ENCODE measurements at places on chromosomes 3 and 15.

GRCh38 chr15:65062061-65062460 lies 5.7 kb downstream of the RASL12 start:
- no peak for DNase-seq

- no peak for DNase-seq
Measured at GRCh38 chr15:74540161-74540760, 759 bp upstream of the ARID3B start.

- DNase-seq = no peak
Measured at GRCh38 chr3:148379763-148380382, 317.8 kb upstream of the AGTR1 start.

- no peak for DNase-seq
Measured at GRCh38 chr15:94168250-94168649, 63.1 kb upstream of the MCTP2 start.

DNA sequence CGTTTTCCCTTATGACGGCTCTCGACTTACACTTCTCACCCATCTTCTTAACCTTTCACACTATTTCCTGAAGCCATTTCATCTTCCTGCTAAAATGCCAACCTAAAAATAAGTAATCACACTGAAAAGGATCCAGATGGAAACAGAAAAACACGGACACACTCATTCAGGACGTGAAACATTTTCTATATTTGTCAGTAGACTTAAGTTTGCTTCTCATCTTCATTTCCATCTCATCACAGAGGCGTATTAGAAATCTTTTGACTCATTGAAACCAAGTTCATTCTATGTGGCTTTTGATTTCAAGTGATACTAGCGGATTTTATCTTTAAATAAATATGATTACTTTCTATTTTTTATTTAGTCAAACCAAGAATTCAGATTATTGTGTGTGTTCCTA lies 27.4 kb upstream of the DLG1 start:
- DNase-seq = no peak

GRCh38 chr15:74196175-74196574 lies 6.4 kb downstream of the STRA6 start:
- no peak for DNase-seq

DNA sequence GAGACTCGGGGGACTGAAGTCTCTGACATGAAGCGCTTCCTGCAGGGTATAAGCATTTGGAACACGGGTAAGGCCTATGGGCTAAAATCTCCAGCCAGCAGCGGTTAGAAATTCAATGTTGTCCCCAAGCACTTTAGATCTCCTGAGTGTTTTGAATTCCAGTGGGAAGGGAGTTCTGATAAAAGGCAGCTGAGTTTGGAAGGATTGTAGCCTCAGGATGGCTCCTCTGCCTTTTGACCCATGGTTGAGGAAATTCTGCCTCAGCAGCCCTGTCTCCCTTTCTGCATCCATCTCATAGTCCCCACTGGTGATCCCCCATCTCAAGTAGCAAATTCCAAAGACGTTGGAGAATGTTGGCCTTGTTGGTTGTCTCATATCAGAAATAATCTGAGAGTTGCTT lies 24.2 kb upstream of the HACD2 start:
- DNase-seq = no peak

GRCh38 chr3:196712514-196713413 lies 587 bp downstream of the PIGX start:
- no peak for DNase-seq

DNA sequence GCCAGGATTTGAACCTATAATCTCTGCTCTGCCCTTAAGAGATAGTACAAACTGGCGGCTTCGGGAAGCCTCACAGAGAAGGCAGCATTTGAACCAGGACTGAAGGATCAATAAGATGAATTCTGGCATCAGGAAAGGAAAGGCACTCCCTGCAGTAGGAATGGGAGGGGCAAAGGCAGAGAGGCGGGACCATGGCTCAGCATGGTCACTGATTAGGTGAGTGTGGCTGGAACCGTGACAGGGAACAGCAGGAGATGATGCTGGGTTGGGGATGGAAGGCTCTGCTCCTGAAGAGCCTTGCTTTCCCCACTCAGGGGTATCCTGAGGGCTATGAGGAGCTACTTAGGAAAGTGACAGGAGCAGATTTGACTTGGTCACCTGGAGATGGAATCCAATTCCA lies 158.5 kb downstream of the FEZF2 start:
- no peak for DNase-seq

GRCh38 chr3:188296761-188297612 lies 143.0 kb downstream of the LPP start:
- DNase-seq = no peak

- DNase-seq = no peak
Measured at GRCh38 chr15:99545605-99546004, 20.2 kb upstream of the MEF2A start.

DNA sequence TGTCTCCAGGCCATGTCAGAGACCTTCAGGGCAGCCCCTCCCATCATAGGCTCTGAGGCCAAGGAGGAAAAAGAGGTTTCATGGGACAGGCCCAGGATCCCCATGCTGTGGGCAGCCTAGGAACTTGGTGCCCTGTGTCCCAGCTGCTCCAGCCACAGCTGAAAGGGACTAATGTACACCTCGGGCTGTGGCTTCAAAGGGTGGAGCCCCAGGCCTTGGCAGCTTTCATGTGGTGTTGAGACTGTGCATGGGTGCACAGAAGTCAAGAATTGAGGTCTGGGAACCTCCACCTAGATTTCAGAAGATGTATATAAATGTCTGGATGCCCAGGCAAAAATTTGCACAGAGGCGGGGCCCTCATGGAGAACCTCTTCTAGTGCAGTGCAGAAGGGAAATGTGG lies 6.6 kb upstream of the SSR3 start:
- no peak for DNase-seq

- DNase-seq = no peak
Measured at GRCh38 chr3:143643905-143644304, 204.4 kb downstream of the SLC9A9 start.

DNA sequence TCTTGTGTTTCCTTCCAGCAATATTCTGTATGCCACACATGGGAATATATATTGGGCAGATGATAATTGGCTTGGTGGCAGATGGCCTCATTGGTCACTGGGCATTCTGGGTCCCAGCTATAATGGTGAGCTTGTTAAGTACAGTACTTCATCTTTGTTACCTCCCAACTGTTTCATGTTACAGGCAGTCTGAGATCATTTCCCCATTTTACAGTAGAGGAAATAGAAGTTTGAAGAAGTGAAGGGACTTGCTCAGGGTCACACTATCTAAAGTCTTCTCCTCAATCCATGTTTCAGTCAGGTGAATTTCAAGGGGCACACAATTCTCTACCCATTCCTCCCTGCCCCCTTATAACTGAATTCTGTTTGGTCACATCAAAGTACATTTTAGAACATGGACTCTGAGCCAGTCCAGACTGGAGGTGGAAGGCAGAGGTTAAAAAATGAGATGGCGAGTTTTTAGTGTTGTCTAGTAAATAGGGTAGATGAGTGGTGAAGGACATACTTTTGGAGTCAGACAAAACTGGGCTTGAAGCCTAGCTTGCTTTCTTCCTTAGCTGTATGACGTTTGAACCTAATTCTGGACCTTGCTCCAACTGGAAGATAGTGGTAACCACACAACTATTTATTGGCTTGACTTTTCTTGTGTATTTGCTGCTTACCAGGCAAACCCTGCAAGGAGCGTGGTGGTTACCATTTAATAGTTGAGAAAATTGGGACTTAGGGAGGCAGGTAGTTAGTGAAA lies 2.5 kb downstream of the EEFSEC start:
- DNase-seq = no peak

- no peak for DNase-seq
Measured at GRCh38 chr3:191235331-191236314, 36.6 kb downstream of the OSTN start.

DNA sequence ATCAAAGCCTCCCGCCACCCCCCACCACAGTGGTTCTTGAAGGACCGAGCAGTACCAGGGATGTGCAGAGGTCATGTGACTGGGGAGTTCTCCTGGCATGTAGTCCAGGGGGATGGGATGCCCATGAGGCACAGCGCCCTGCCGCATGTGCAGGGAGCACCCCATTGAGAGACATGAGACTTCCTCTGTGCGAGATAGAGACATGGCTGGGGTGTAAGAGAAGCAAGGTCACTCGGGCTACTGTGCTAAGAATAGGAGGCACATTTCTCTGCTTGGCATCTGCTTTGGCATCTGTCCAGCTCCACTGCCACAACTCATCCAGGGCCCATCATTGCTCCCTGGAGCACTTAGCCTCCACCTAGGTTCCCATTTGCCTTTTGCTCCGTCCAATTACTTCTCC lies 2.4 kb upstream of the CYP1A1 start:
- DNase-seq = no peak

DNA sequence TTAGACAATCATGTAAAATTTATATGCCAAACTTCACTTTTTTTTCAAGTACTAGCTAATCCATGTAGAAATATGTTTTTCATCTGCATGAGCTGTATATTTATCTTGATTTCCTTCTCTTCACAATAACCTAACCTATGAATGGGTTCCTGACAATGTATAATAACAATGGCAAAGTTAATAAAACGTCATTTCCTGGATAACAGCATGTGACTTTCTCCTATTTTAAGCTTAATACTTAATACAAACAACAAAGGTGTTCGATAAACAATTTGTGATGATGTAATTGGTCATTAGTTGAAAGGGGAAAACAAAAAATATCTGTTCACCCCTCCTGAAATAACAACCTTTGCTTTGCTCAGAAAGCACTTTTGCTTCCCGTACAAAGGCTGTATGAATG lies 20.4 kb downstream of the CD200 start:
- DNase-seq = no peak

DNA sequence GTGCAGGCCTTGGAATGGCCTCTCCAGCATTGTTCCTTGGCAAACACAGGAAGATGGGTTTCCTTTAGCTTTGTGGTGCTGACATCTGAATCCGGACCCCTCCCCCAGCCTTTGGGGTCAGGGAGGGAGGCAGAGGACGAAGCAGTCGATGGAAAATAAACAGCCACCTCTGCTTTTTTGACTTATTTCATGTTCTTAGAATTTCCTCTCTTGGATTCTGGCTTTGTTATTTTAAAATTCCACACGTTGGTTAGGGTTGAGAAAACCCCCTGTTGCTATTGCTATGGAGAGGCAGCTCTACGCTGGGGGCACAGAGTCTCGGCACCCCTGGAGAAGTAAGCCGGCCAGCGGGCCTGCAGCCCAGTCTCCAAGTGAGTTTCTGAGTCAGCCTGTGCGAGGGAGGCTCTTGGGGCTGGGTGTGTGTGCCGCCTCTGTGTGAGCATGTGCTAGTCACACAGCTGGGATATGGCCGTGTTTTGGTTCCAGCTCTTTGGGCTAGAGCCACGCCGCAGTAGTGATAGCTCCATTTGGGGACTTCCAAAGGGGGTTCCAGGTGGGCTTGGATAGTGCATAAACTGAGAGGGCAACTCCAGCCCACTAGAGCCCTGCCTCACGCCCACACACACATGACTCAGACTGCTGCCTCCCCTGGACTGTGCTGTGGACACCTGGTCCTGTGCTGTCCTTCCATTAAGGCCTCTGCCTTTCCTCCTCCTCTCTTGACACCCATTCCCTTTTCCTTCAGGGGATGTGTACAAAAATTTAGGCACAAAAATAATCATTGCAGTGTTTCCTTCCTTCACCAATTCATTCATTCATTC lies 58.8 kb downstream of the AMOTL2 start:
- peak; percentile 20 for DNase-seq

GRCh38 chr3:26712211-26713026 lies 89.8 kb downstream of the LRRC3B start:
- DNase-seq = no peak

- no peak for DNase-seq
Measured at GRCh38 chr3:6803619-6804018, 57.3 kb upstream of the GRM7 start.

DNA sequence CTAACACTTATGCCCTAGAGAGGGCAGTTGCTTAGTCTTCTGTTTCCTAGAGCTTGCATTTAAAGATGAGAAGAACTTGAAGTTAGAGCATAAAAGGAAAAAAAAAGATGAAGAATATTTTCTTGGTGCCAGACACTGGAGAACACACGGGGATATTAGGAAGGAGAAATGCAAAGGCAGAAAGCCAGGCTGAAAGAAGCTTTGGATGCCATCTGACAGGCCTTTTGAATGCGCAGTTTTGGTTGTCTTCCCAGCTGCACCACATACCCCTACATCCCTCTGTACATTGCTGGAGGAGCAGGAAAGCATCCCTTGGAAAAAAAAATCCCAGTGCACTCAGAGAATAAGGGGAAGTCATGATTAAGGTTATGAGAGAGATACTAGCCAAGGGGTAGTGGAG lies 378.9 kb downstream of the GAP43 start:
- no peak for DNase-seq

GRCh38 chr15:57532731-57533447 lies 58.8 kb upstream of the MYZAP start:
- no peak for DNase-seq

GRCh38 chr3:156718622-156719306 lies 44.4 kb downstream of the TIPARP start:
- no peak for DNase-seq

DNA sequence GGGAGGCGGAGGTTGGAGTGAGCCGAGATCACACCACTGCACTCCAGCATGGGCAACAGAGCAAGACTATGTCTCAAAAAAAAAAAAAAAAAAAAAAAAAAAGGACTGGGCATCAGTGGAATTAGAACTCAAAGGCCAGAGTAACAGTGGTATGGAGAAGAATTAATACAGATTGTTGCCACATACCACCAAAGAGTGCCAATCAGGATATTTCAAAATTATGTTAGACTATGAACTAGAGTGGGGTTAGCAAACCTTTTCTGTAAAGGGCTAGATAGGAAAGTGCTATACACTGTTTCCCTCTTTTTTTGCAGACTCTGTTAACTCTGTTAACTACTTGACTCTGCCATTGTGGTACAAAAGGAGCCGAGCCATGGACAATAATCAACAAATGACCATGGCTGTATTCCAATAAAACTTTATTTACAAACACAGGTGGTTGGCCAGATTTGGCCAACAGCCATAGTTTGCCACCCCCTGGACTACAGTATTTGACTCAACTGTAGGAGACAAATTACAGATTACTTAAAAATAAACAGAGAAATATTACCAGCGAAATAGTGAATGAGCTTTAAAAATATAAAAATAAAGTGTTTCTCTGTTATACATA lies 28.6 kb downstream of the DPH3 start:
- no peak for DNase-seq

DNA sequence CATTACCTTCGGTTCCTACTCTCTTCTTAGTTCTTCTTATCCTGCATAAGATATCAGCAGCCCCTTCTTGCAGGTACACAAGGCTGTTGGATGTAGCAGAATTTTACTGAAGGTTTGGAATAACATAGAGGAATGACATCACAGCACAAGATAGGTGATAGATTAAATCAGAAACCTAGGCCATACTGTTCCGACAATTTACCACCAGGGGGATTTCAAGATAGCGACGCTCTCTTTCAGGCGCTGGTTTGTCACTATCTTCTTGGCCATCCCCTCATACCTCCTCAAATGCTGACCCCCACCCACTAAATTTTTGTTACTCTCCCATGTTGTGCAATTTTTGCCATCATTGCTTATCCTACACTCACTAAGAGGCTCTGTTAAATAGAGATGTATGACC lies 3.5 kb downstream of the SIDT1 start:
- DNase-seq = no peak
